H1 (cell line): ENCODE measurements at places on chromosomes 11 and 22. TPM values are rescaled to one million over a fixed set of nuclear protein-coding genes. Genes with fewer than 3 reads are reported as not detected.
A peak's percentile ranks its signal among the peaks of the same experiment; 100 is the strongest.

GRCh38 chr11:69463181-69463994 lies 18.1 kb upstream of the LINC01488 start:
- no peaks in the 10 kb centered on the region for H3K4me1 ChIP-seq
- H3K27ac ChIP-seq = no peak overlapping the region
- no peak overlapping the region for H3K4me3 ChIP-seq
- no peaks in the 10 kb centered on the region for H3K27me3 ChIP-seq
- DNase-seq = no peak

- no peaks in the 10 kb centered on the region for H3K4me1 ChIP-seq
- no peak for DNase-seq
- H3K36me3 ChIP-seq = no peaks in the 10 kb centered on the region
- H3K27ac ChIP-seq = no peak overlapping the region
- no peak overlapping the region for H3K4me3 ChIP-seq
Measured at GRCh38 chr11:110376711-110377324, 52.9 kb upstream of the FDX1 start.

DNA sequence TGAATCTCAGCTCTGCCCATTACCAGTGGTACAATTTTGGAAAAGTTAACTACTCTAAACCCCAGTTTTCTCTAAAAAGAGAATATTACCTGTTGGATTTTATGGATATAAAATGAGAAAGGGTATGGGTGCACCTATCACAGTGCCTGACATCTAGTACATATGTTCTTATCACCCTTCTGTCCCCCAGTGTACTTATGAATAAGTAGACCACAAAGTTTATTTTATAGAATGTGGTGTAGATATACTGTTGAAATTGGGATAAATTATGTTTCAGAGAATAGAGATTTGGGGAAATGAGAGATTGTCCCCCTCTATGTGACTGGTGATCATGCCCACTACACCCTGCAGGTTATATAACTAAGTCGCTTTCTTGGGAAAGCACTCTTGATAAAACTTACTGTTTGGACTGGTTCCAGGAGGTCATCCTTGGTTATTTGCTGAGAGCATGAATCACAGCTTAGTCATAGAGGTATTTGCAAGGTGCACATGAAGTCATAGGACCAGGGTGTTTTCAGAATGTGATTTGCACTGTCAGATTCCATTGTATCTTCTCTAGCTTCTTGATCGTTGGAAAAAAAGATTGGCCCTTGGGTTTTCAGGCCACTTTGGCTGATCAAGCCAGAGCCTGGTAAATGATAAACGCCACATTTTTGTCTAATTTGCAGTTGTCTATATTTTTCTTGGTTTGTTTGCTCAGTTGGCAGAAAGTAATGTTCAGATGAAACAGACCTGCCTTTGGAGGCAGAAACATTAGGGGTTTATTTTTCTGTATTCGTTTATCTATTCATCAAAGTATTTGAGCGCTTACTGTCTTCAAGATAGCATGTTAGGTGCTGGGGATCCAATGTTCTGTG lies 21.3 kb downstream of the STX3 start:
- no peaks in the 10 kb centered on the region for H3K4me1 ChIP-seq
- no peak overlapping the region for H3K27ac ChIP-seq
- H3K36me3 ChIP-seq = peaks cover 5% of the 10 kb centered on the region; the same call in 1 of the 2 replicates
- no peak for DNase-seq
- no peak overlapping the region for H3K4me3 ChIP-seq

DNA sequence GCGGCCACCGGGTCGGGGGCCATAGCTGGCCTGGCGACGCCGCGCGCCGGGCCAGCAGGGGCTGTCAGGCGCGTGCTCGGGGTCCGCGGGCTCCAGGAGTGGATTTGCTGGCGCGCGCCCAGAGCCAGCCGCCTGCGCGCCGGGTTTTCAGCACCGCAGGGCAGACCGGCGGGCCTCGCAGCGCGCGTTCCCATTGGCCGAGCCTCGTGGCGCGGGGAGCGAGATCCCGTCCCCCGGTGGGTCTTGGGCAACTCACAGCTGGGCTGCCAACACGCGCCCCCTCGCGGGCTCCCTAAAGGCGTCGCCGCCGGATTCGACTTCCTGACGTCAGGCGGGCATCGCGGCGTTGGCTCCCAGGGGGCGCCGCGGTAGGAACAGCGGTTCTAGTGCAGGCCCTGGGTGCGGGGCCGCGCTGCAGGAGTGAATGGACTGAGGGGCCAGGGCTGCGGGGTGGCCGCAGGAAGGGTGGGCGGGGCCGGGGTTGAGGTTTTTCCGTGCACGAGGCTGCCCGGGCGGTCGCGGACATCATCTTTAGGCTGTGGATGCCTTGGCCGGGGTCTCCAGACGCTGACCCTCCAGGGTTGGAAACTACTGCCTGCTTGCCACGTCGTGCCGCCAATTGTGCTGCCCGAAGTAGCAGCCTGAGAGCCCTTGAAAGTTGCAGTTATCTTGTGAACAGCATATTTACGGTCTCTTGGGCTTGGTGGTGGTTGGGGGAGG lies at the start of gene FADS1:
Gene FADS1 (minus strand): TSS at position 268 of the 720 bp plus-strand sequence. CDS start 74 bp downstream, at position 194.
- peaks cover 17% of the 10 kb centered on the region for H3K36me3 ChIP-seq
- peaks cover 5% of the 10 kb centered on the region for H3K4me1 ChIP-seq
- H3K4me3 ChIP-seq = peak within 1 kb of the TSS; percentile 75
- peak within 1 kb of the TSS; percentile 85 for H3K27ac ChIP-seq
- DNase-seq = peak; percentile 89

GRCh38 chr11:129375751-129376657 lies at the start of gene BARX2:
Gene BARX2, plus strand, starts transcription at chr11:129375848. Its CDS starts 188 bp downstream, at chr11:129376036.
- H3K27me3 ChIP-seq = peaks cover 62% of the 10 kb centered on the region
- H3K4me3 ChIP-seq = peak within 1 kb of the TSS; percentile 54
- peak; percentile 77 for DNase-seq

DNA sequence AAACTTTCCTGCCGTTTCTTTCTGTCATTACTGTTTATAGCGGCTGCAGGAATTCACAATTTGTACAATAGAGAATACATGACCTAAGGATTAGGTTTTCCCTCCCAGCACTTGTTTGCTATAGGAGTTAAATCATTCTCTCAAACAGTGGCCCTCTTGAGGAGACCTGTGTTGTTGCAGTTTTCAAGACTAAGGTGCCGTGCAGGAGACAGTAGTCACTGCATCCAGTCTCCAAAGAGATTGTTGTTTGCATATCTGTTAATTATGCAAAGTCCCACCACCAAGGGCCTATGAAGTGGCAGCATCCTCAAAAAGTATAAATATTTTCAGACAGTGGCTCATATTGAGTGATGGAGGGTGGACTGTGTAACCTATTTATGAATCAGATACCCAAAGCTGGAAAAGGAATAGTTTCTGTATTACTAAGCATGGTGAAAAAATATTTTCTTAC lies 2.3 kb downstream of the PRSS23 start:
- no peaks in the 10 kb centered on the region for H3K36me3 ChIP-seq
- no peak overlapping the region for H3K27ac ChIP-seq
- H3K27me3 ChIP-seq = peaks cover 13% of the 10 kb centered on the region
- peaks cover 9% of the 10 kb centered on the region for H3K4me1 ChIP-seq

- H3K27ac ChIP-seq = no peak overlapping the region; the same call in 1 of the 2 replicates
- no peak overlapping the region for H3K4me3 ChIP-seq
- no peaks in the 10 kb centered on the region for H3K36me3 ChIP-seq
- peaks cover 4% of the 10 kb centered on the region; the same call in 1 of the 2 replicates for H3K4me1 ChIP-seq
Measured at GRCh38 chr22:19871845-19872778, 17.4 kb upstream of the GNB1L start.

DNA sequence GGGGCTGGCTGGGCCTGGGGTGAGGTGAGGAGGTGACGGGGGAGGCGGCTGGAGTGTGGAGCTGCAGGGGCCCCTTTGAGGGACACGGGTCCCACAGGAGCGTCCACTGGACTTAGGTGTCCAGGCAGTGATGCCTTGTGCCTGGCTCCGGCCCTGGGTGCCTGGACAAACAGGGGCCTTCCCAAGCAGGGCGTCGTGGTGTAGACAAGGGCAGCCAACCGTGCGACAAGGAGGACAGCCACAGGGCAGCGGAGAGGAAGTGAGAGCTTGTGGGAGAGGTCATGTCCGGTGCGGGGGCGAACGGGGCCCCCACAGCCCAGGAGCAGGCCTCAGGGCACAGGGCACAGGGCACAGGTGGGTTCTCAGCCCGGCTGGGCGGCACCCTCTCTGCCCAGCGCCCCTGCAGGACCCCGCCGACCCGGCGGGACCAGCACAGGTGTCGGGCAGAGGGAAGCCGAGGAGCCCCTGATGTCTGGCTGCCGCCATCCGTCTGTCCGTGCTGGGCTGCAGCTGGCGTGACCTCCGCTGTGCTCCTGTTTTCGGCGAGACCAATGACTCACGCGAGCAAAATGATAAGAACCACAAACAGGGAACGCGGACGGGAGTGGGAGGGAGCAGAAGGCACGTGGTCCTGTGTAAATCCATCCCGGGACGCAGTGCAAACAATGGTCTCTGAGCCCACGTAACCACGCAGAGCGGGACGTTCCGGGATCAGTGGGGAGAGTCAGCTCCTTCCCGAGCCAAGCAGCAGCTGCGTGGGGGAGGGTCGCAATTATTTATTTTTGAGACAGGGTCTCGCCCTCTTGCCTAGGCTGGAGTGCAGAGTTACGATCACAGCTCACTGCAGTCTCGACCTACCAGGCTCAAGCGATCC lies 49.1 kb upstream of the A4GALT start:
- H3K4me3 ChIP-seq = no peak overlapping the region
- H3K36me3 ChIP-seq = no peaks in the 10 kb centered on the region
- H3K27me3 ChIP-seq = no peaks in the 10 kb centered on the region
- H3K27ac ChIP-seq = no peak overlapping the region
- H3K4me1 ChIP-seq = no peaks in the 10 kb centered on the region

DNA sequence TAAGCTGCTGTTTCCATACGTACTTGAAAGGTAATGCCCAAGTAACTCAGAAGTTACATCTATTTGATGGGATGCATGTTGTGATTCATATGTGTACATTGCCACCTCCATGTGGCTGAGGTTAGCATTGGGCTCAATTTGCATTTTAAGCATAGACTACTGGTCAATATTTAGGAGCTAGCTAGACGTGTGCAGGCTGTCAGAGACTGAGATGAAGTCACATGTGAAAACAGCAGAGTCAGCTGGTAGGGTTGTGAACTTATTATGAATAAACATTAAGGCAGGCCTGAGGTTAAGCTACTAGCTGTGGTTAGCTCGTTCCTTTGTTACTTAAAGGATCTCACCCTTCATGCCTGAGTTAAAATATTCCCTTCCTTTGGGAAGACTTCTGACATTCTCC lies 114.5 kb upstream of the MTNR1B start:
- H3K27ac ChIP-seq = no peak overlapping the region
- H3K4me1 ChIP-seq = no peaks in the 10 kb centered on the region
- DNase-seq = no peak
- H3K4me3 ChIP-seq = no peak overlapping the region
- no peaks in the 10 kb centered on the region for H3K36me3 ChIP-seq
- H3K27me3 ChIP-seq = no peaks in the 10 kb centered on the region

DNA sequence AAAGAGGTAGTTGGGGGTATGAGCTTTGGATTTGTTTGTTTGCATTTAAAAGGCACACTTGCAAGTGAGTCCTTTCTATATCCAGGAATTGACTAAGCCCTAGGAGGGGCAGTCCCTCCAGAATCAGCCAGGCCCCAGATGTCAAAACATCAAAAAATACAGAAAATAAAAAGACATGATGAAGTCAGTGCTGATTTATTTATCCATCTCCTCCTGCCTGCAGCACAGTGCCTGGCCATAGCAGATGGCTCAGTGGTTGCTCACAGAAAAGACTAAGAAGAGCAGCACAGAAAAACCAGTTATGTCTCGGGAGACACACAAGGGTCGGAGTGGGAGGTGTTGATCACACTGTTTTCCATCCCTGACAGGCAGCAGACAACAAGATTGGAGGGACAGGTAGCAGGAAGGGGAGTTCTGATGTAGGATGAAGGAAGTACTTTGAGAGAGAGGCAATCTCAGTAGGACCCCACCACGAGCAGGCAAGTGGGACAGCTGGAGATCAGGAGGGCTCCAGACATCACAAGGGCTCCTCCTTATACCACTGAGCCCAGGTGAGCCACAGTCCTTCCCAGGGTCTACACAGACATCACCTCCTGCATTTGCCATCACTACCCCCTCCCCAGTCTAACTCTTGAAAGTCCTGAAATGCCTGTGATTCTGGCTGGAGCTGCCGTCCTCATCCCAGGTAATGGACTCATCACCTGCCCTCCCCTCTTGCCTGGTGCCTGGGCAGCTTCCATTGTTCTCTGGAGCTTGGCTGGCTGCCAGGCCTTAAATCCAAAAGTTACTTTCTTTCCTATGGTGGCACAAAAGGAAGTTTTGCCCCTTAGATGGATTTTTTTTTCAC lies 32.3 kb downstream of the TMPRSS5 start:
- no peaks in the 10 kb centered on the region for H3K36me3 ChIP-seq
- no peak for DNase-seq
- H3K27me3 ChIP-seq = no peaks in the 10 kb centered on the region
- no peaks in the 10 kb centered on the region; the same call in 1 of the 2 replicates for H3K4me1 ChIP-seq
- no peak overlapping the region for H3K4me3 ChIP-seq
- H3K27ac ChIP-seq = no peak overlapping the region

- no peak for DNase-seq
- H3K27ac ChIP-seq = no peak overlapping the region
- no peaks in the 10 kb centered on the region for H3K27me3 ChIP-seq
- H3K4me3 ChIP-seq = no peak overlapping the region
- peaks cover 6% of the 10 kb centered on the region for H3K4me1 ChIP-seq
Measured at GRCh38 chr11:35146711-35147110, 7.7 kb downstream of the CD44 start.

- H3K36me3 ChIP-seq = no peaks in the 10 kb centered on the region
- no peak overlapping the region for H3K27ac ChIP-seq
Measured at GRCh38 chr11:65448418-65449105, 26.0 kb downstream of the NEAT1 start.

GRCh38 chr11:28701760-28702449 lies 593.7 kb downstream of the METTL15 start:
- H3K27ac ChIP-seq = no peak overlapping the region
- H3K4me1 ChIP-seq = no peaks in the 10 kb centered on the region
- H3K36me3 ChIP-seq = no peaks in the 10 kb centered on the region
- no peak overlapping the region for H3K4me3 ChIP-seq
- no peak for DNase-seq

- no peak overlapping the region for H3K4me3 ChIP-seq
- DNase-seq = no peak
- no peak overlapping the region for H3K27ac ChIP-seq
- no peaks in the 10 kb centered on the region for H3K4me1 ChIP-seq
- no peaks in the 10 kb centered on the region for H3K36me3 ChIP-seq
Measured at GRCh38 chr11:34284156-34284555, 73.7 kb downstream of the ABTB2 start.

GRCh38 chr11:34680918-34681586 lies 60.2 kb downstream of the EHF start:
- H3K4me1 ChIP-seq = 0 out of 2 replicates have a peak, but pooled peaks cover 5% of the 10 kb centered on the region
- peak; percentile 5 for DNase-seq
- no peak overlapping the region; the same call in 1 of the 2 replicates for H3K27ac ChIP-seq

DNA sequence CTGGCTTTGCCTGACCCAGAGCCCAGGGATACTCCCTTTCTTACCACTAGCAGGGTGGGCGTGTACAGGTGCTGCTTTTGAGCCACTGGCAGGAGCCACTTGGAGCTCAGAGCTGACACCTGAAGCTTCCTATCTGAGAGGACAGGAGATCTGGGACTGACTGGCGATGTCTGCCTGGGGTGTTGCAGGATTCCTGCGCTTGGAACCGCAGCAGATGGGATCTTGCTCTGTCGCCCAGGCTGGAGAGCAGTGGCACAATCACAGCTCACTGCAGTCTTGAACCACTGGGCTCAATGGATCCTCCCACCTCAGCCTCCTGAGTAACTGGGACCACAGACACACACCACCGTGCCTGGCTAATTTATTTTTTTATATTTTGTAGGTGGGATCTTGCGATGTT lies 17.7 kb downstream of the GP1BB start:
- no peaks in the 10 kb centered on the region for H3K36me3 ChIP-seq
- no peak for DNase-seq
- no peaks in the 10 kb centered on the region; the same call in 1 of the 2 replicates for H3K27me3 ChIP-seq
- no peaks in the 10 kb centered on the region for H3K4me1 ChIP-seq

Gene TNKS1BP1
- total RNA-seq = 122 TPM in 2 replicates

Gene BTBD18
- total RNA-seq = not detected in 2 replicates

Gene FAM111B
- total RNA-seq = 38.1 and 40.0 TPM in 2 replicates

Gene OR6X1
- not detected in 2 replicates for total RNA-seq

Gene GRK3
- total RNA-seq = 32.1 and 35.3 TPM in 2 replicates

Gene RNF169
- total RNA-seq = 12.1 and 12.5 TPM in 2 replicates

Gene OR51I1
- total RNA-seq = not detected in 2 replicates

Gene RIMBP3C
- total RNA-seq = not detected in 2 replicates
